Activated CD4-positive, alpha-beta T cell treated with anti-CD3 and anti-CD28 coated beads, Interleukin-2, amount 10 ng/mL, durations not matched to agents 7 days and 5 days (primary cell): ENCODE measurements at places on chromosomes 7 and 10. TPM values are rescaled to one million over a fixed set of nuclear protein-coding genes. Genes with fewer than 3 reads are reported as not detected.

CALY gene
- total RNA-seq, result not detected

CFAP69 gene
- total RNA-seq, result not detected

CCDC136 gene
- 5.1 TPM for total RNA-seq

FAM131B gene
- total RNA-seq, result 0.29 TPM

DNA sequence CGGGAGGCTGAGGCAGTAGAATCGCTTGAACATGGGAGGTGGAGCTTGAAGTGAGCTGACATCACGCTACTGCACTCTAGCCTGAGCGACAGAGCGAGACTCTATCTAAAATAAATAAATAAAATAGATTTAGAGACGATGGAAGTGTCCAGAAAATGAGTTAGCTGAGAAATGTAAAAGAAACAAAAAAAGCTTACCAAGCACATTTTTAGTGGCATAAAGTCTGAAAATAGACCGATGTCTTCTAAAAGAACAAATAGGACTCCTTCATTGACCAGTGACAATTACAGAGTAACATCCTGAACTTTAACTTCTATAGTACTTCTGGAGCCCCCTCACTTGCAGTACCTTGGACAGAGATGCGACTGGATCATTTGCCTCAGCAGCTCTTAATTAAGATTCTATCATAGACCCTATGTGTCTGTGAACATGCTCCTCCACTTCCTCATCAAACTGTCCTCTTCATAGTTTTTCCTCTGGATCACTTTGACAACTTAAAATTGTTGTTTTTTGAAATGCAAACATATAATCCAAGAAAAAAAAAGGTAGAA lies 25.2 kb upstream of the SRPK2 start:
- no peak overlapping the region for H3K27ac ChIP-seq
- no peak for DNase-seq
- H3K27me3 ChIP-seq, result no peaks in the 10 kb centered on the region
- H3K4me3 ChIP-seq, result no peak overlapping the region
